ENCODE measurements at places on chromosomes 7 and 10.

GRCh38 chr7:48009257-48009656 is 19.6 kb downstream of the SUN3 start:
- DNase-seq, result no peak

- DNase-seq, result no peak
Observed at GRCh38 chr7:34655384-34655783, 2.6 kb upstream of the NPSR1 start.

DNA sequence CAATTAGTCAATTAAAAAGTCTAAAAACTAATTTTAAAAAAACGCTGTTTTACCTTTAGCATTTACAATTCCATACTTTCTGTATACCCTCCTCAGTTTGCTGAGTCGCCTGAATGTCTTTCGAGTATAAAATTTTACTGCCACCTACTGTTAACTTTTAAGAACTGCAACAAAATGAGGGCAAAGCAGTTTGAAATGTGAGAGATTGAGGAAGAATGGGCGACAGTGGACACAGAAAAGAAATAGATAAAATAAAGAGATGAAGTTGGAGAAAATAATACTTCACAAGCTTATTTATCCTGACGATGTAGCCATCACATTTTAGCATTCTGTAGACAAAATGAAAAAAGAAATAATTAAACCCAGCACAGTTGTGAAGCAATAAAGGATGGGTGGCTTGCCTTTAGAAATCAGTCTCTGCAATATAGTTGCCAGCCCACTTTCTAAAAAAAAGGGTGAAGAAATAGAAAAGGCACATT is 110.8 kb upstream of the PTN start:
- DNase-seq, result peak; percentile 42

- DNase-seq, result no peak
Observed at GRCh38 chr10:21169271-21169670, 272.2 kb upstream of the NEBL start.

DNA sequence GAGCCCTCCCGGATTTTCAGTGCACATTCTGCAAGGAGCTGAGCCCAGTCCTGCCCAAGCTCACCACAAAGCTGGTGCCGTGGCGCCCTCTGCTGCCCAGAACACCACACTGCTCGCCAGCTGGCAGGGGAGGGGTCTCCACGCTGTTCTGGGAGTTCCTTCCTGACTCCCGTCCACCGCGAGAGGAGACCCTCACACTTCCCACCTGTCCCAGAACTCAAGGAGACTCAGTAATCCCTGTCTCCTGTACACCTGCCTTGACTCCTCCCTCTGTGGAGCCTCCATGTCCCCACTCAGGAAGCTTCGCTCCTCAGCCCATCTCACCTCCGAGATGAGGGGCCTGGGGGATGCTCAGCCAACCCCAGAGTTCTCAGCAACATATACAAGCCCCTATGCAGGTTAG is 11.3 kb downstream of the C10orf105 start:
- DNase-seq, result no peak

Measured in fibroblast of gingiva (primary cell).